Fibroblast of mammary gland (primary cell): ENCODE measurements at places on chromosomes 16 and 17.

- no peak for DNase-seq
Measured at GRCh38 chr17:53191878-53192277, 630.8 kb upstream of the KIF2B start.

- peak; percentile 79 for DNase-seq
Measured at GRCh38 chr16:50067290-50067853, 1.6 kb downstream of the HEATR3 start.

DNA sequence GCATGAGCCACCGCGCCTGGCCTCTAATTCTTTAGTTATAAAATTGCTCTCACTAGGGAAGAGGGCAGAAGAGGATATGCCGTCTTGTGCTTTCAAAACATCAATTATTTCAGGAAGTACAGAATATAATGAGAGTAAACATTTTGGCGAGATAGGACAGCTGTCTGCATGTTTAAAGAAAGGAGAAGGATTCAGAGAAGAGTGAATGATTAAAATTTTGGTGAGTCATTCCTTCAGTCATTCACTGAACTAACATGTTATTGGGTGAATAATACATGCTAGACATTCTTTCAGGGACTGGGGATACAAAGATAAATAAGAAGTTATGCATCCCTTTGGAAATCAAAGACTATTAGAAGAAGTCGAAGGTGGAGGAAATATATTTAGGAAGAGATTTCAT lies 590.3 kb upstream of the GOT2 start:
- no peak for DNase-seq

DNA sequence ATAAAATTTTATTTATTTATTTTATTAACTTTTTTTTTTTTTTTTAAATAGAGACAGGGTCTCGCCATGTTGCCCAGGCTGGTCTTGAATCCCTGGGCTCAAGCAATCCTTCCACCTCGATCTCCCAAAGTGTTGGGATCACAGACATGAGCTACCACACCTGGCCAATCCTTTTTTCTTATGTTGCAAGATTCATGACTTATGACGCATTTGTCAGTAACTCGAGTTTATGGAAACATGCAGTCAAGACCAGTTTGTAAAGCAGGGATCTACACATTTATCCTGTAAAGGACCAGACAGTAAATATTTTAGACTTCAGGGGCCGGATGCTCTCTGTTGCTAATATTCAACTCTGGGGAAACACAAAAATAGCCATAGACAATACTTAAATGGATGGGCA lies 9.4 kb upstream of the MAP2K6 start:
- no peak for DNase-seq

DNA sequence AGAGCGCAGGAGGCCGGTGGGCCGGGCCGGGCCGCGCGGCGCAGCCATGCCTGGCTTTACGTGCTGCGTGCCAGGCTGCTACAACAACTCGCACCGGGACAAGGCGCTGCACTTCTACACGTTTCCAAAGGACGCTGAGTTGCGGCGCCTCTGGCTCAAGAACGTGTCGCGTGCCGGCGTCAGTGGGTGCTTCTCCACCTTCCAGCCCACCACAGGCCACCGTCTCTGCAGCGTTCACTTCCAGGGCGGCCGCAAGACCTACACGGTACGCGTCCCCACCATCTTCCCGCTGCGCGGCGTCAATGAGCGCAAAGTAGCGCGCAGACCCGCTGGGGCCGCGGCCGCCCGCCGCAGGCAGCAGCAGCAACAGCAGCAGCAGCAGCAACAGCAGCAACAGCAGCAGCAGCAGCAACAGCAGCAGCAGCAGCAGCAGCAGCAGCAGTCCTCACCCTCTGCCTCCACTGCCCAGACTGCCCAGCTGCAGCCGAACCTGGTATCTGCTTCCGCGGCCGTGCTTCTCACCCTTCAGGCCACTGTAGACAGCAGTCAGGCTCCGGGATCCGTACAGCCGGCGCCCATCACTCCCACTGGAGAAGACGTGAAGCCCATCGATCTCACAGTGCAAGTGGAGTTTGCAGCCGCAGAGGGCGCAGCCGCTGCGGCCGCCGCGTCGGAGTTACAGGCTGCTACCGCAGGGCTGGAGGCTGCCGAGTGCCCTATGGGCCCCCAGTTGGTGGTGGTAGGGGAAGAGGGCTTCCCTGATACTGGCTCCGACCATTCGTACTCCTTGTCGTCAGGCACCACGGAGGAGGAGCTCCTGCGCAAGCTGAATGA lies 606 bp downstream of the THAP11 start:
- DNase-seq = peak; percentile 45

DNA sequence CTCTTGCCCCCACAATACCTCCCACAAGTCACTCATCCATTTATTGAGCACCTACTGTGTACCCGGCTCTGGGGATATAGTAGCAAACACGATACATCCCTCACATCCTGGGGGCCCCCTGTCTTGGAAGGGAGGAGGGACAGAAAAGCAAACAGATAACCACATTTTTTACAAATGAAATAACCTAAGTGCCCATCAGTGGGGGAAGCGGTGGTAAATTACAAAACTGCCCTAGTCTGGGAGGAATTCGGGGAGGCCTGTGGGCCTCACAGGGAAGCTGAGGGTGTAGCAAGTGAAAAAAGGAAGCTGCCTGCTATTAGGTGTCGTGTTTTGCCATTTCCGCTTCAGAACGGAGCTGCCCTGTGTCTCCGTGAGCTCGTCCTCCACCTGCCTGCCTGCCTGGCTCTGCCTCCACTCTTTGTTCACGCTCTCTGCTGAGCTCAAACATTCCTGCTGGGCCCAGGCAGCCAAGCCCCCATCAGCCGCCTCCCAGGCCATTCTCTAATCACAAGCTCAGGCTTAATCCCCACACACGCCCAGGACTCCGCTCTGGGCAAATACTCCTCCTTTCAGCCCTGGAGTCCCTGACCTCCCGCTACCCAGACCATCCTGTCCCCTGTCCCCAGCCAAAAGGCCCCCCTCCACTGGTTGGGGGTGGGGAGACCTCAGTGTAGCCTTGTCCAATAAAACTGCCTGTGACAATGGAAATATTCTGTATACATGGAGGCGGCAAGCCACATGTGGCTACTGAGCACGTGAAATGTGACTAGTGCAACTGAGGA lies 10.2 kb upstream of the SEC14L5 start:
- no peak for DNase-seq

DNA sequence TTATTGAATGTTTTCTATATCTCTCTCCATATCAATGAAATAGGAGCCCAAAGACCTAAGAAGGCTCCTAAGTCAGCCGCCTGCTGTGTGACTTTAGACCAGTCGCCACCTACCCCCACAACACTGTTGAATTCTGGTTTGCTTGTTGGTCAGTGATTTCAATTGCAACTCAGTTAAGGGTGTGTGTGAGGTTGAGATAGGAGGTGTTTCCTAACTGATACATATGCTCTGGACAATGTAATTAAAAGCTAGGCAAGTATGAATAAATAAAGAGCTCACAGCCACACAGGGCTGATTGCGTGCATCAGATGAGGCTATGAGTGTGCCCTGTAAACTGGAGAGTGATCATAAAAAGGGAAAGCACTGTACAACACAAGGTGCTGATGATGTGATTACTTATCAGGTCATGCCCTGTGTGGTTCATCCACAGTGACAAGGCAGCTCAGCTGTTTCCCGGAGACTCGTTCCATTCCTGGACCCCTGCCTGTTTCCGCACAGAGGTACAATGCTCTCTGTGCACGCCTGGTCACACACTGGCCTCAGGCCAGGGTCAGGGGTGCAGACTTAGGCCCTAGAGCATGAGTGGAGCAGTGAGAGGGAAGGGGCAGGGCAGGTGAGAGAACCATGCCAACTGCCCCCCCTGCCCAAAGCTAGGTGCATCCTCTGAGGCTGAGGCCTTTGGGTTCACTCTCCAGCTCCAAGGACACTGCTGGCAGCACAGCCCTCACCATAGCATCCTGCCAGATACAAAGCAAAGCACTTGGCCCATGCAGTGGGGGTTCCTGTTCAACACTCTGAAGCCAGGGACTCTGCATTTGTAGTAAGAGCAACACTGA lies 3.3 kb upstream of the KRT35 start:
- DNase-seq = no peak

DNA sequence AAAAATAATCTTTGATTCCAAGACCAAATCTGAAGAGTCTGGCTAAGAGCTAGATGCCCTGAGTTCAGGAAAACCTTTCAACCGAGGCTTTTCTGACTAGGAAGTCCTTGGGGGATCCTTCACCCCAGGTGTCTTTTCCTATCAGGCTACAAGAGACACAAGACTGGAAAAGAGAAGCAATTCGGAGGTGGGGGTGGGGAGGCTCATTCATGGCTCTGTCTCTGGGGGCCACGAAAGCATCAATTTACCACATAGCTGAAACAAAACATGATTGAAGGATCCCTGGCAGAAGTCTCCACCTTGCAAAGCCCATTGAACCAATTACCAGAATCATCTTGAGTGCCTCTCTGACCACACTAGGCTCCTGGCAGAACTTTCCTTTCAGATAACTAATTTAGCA lies 239.8 kb upstream of the SALL1 start:
- DNase-seq = no peak

DNA sequence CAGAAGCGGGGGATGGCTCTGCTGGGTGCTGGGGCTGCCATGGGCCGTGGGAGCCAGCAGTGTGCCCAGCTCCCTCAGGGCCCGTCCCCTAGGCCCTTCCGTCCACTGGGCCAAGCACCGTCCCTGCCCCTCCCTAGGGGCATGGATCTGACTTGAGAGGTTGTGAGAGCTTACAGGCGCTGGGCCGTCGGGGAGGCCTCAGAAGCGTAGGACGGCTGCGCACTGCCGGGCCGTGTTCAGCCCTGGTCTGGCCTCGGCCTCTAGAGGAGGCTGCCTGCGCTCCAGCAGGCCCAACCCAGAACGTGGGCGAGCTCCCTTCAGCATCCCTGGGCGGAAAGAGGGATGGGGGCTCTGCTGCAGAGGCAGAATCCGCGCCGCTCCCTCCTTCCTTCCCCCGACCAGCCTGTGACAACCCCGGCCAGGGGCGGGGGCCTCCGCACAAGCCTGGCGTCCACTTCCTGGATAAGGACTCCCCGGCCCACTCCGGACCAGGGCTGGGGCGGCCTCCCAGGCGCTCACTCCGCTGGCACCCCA lies 685 bp upstream of the MPG start:
- DNase-seq = peak; percentile 79

GRCh38 chr17:4631836-4632580 lies 9.5 kb downstream of the ALOX15 start:
- no peak for DNase-seq

GRCh38 chr17:44547625-44548267 lies 9.5 kb upstream of the FZD2 start:
- no peak for DNase-seq

DNA sequence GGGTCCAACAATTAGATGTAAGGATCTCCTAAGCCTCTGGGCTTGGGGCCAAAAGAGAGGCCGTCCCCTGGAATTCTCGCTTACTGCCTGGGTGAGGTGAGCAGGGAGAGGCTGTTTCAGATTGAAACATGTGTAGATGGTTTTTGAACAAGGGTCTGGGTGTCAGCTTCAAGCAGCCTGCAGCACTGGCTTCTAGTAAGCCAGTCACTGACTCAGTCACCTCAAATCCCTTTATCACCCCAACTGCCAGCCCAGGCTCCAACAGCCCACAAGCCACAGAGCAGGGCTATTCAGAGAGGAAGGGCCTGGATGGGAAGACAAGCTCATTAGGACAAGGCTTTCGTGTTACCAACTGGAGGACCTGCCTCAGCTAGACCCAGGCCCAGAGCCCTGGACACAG lies 180.2 kb downstream of the CCT6B start:
- DNase-seq = no peak

DNA sequence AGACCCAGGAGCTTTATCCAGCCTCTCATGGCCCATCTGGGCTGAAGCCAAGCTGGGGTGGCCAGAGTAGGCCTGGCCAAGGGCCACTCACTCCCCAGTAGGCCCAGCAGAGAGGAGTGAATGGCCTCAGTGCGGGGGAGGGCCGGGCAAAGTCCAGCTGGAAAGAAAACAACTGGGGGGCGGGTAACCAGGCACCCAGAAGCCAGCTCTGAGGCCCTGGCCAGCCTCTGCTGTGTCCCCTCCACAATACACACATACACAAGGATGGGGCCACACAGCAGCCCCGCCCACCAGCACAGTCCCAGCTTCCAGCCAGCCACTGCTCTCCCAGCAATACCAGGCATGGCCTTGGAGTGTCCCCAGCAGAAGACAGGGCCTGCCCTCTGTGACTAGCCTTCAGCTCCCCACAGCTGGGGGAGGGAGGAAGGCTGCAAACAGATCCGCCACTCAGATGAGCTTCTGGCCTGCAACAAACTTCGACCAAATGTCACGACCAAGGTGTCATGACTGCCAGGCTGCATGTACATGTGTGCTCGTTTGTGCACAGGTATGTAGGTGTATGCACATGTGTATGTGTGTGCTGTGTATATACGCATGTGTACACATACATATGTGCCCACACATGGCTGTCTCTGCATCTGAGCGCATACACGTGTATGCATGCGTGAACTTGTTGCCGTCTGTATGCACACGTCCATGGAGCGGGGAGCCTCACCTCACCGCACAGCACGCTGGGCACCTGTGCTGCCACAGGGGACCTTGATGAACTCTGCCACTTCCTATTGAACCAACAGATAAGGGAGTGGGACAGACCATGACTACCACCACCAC lies 5.0 kb downstream of the CARHSP1 start:
- DNase-seq = peak; percentile 31

DNA sequence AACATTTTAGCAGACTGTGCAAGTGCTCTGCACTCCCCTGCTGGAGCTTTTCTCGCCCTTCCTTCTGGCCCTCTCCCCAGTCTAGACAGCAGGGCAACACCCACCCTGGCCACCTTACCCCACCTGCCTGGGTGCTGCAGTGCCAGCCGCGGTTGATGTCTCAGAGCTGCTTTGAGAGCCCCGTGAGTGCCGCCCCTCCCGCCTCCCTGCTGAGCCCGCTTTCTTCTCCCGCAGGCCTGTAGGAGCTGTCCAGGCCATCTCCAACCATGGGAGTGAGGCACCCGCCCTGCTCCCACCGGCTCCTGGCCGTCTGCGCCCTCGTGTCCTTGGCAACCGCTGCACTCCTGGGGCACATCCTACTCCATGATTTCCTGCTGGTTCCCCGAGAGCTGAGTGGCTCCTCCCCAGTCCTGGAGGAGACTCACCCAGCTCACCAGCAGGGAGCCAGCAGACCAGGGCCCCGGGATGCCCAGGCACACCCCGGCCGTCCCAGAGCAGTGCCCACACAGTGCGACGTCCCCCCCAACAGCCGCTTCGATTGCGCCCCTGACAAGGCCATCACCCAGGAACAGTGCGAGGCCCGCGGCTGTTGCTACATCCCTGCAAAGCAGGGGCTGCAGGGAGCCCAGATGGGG lies 3.1 kb downstream of the GAA start:
- DNase-seq = no peak

- DNase-seq = no peak
Measured at GRCh38 chr16:50712956-50713355, 19.6 kb downstream of the NOD2 start.

- no peak for DNase-seq
Measured at GRCh38 chr17:34156741-34157589, 98.1 kb upstream of the CCL2 start.

- DNase-seq = no peak
Measured at GRCh38 chr17:63364944-63365343, 81.2 kb downstream of the CYB561 start.

- DNase-seq = peak; percentile 75
Measured at GRCh38 chr17:64507413-64507782, 621 bp downstream of the CEP95 start.

GRCh38 chr16:48168075-48168474 lies 12.3 kb upstream of the ABCC12 start:
- no peak for DNase-seq
